ENCODE measurements at places on chromosomes 16 and 17. TPM values are rescaled to one million over a fixed set of nuclear protein-coding genes. Genes with fewer than 3 reads are reported as not detected.

The EVI2A gene
- total RNA-seq: 156 TPM

The CA10 gene
- total RNA-seq: 0.10 TPM

The TVP23A gene
- total RNA-seq: not detected

The PRR29 gene
- 0.21 TPM for total RNA-seq

The ABCC6 gene
- 0.63 TPM for total RNA-seq

The CES5A gene
- not detected for total RNA-seq

The MIEN1 gene
- total RNA-seq: 21.6 TPM

The CD300A gene
- total RNA-seq: 20.8 TPM

The GNGT2 gene
- 3.3 TPM for total RNA-seq

The ADAP2 gene
- 20.8 TPM for total RNA-seq

The PRAC1 gene
- total RNA-seq: not detected

The KRT16 gene
- total RNA-seq: not detected

The ZP2 gene
- total RNA-seq: not detected

The WSB1 gene
- 102 TPM for total RNA-seq

The SCN4A gene
- total RNA-seq: under 0.01 TPM

The CDRT15L2 gene
- not detected for total RNA-seq

The CCL17 gene
- total RNA-seq: not detected
